ELR (cell line): ENCODE measurements at places on chromosomes 12 and 14.

- DNase-seq: no peak
Measured at GRCh38 chr14:51677266-51677665, 25.6 kb downstream of the FRMD6 start.

GRCh38 chr12:93128332-93128707 lies 199.2 kb upstream of the EEA1 start:
- DNase-seq: no peak

DNA sequence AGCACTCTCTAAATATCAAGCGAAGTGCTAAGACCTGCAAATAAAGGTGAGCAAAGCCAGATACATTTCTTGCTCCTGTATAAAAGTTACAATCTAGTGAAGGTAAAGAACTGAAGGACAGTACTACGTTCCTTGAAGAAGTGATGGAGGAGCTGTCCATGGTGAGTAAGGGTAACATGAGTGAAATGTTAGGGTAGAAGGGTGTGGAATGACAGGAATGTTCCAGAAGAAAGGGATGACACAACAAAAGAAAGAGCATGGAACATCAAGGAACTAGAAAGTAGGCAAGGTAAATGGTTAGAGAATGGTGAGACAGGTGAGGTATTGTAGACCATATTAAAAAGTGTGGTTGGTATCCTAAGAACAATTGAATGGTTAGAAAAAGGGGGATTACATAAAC lies 272.4 kb downstream of the ACSS3 start:
- no peak for DNase-seq

GRCh38 chr14:44505588-44505987 lies 1.5 kb downstream of the FSCB start:
- no peak for DNase-seq

DNA sequence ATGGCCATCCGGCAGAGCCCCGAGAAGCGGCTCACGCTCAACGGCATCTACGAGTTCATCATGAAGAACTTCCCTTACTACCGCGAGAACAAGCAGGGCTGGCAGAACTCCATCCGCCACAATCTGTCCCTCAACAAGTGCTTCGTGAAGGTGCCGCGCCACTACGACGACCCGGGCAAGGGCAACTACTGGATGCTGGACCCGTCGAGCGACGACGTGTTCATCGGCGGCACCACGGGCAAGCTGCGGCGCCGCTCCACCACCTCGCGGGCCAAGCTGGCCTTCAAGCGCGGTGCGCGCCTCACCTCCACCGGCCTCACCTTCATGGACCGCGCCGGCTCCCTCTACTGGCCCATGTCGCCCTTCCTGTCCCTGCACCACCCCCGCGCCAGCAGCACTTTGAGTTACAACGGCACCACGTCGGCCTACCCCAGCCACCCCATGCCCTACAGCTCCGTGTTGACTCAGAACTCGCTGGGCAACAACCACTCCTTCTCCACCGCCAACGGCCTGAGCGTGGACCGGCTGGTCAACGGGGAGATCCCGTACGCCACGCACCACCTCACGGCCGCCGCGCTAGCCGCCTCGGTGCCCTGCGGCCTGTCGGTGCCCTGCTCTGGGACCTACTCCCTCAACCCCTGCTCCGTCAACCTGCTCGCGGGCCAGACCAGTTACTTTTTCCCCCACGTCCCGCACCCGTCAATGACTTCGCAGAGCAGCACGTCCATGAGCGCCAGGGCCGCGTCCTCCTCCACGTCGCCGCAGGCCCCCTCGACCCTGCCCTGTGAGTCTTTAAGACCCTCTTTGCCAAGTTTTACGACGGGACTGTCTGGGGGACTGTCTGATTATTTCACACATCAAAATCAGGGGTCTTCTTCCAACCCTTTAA lies 1.5 kb downstream of the FOXG1 start:
- DNase-seq: no peak

DNA sequence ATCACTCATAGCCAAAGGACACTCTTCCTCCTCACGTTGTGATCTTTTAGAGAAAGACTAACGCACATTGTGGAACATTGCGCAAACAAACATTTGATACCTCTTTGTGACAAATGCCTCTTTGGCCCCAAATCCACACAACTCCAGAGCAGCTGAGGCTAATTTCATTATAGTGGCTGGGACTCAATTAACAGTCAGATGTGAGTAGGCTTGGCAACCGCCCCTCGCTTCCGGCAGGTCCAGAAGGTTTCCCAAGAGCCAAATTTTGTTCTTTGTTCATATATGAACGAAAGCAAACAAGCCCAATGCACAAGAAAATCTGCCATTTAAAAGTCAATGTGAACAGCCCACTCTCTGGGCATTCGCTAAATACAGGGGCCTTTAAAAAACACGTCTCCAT lies 273.9 kb downstream of the GLT1D1 start:
- DNase-seq: no peak

DNA sequence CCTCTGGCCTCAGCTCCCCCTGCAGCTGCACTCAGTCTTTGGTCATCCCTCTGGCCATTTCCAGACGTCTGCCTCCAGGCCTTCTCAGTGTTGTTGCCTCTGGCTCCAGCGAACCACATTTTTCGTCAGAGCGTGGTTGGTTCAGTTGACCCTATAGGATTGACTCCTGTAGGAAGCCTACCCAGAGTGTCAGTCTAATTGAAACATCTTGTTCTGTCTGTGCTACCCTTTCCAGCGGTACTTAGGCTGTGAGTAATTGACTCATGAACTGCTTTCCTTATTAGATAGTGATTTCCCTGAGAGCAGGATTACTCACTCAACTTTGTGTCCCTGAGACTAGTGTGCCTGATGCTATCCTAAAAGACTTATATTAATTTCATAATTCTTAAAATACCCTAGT lies 373.2 kb downstream of the ATP23 start:
- peak; percentile 78 for DNase-seq

GRCh38 chr14:100176811-100177327 lies 17.4 kb upstream of the DEGS2 start:
- DNase-seq: no peak

DNA sequence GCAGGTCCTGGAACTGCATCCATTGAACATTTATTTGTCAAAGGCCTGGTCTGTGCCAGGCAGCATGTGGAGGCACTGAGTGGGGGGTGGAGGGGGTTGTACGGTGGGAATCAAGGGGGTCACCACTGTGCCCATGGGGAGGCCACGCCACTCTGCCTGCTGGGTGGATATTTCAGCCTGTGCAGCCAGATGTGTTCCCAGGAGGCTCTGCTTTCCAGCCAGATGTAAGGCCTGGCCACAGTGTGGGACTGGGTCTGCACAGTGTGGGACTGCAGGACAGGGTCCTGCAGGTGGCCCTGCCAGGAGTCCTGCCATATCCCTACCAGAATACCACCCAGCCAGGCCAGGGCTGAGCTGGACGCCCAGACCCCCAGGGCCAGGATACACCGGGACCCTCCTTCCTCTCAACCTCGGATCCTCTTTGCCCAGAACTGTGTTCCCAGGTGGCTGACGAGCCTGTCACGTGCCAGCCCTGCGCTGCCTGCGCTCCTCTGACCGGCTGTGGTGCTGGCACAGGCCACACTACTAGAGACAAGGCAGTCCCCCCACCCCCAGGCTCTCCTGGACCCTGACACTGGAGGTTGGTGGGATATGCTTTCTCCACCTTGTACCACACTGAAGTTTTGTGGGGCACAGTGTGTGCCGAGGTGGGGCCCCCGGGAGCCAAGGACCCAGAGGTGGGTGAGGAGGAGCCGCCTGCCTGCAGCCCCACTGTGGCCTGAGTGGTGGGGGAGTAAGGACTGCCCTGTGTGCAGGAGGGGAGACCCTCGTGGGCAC lies 17.5 kb downstream of the XRCC3 start:
- no peak for DNase-seq
